Gastroesophageal sphincter (tissue), 4 donors: ENCODE measurements at places on chromosomes 5 and 9. TPM values are rescaled to one million over a fixed set of nuclear protein-coding genes. Genes with fewer than 3 reads are reported as not detected.

Gene PCDHA9
- total RNA-seq, result 0.23 TPM

GRCh38 chr5:157167214-157167621 lies 1.2 kb upstream of the GARIN3 start:
- H3K27me3 ChIP-seq, result peaks cover 12% of the 10 kb centered on the region
- no peak overlapping the region for H3K4me3 ChIP-seq
- no peak overlapping the region for H3K27ac ChIP-seq
- H3K4me1 ChIP-seq, result no peaks in the 10 kb centered on the region
- no peak for ATAC-seq
- no peaks in the 10 kb centered on the region for H3K36me3 ChIP-seq

GRCh38 chr5:142769251-142769792 lies 855 bp upstream of the ARHGAP26 start:
- H3K27me3 ChIP-seq, result no peaks in the 10 kb centered on the region
- no peak for ATAC-seq
- H3K4me1 ChIP-seq, result no peaks in the 10 kb centered on the region
- H3K36me3 ChIP-seq, result no peaks in the 10 kb centered on the region

DNA sequence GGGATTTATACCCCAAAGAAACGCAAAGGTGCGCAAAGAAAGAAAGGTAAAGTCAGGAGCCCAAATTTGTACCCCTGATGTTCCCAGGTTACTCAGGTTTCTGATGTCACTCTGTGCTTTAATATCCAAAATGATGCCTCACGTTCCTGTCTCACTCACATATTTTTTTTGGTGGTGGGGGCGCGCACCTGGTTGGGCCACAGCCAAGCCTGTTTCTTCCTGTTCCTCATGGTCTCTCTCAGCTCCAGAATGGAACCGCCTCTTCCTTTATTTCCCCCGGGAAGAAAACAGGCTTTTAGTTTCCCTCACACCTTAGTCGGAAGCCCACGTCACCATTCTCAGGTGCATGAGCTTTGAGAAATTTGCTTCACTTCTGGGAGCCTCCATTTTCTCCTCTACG lies 118.3 kb upstream of the BOD1 start:
- H3K27me3 ChIP-seq, result peaks cover 13% of the 10 kb centered on the region
- no peak for ATAC-seq
- H3K36me3 ChIP-seq, result no peaks in the 10 kb centered on the region
- no peak overlapping the region for H3K27ac ChIP-seq
- no peak overlapping the region for H3K4me3 ChIP-seq

DNA sequence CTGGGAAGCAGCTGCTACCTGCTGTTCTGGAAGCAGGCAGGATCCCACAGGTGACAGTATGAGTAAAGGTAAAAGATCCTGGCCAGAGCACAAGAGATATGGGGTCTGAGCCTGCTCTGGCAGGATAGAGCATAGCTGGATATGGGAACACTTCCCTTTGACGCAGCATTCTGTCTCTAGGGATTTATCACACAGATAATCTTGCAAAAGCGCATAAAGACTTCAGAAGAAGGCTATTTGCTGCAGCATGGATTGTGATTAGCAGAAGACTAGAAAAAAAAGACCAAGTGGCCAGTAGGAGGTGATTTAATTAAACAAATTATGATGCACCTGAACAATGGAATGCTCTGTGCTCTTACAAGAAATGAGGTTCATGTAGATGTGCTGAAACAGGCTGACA lies 52.4 kb upstream of the PWWP2A start:
- H3K36me3 ChIP-seq, result no peaks in the 10 kb centered on the region
- no peaks in the 10 kb centered on the region for H3K27me3 ChIP-seq
- H3K4me1 ChIP-seq, result peaks cover 28% of the 10 kb centered on the region
- no peak overlapping the region for H3K4me3 ChIP-seq

DNA sequence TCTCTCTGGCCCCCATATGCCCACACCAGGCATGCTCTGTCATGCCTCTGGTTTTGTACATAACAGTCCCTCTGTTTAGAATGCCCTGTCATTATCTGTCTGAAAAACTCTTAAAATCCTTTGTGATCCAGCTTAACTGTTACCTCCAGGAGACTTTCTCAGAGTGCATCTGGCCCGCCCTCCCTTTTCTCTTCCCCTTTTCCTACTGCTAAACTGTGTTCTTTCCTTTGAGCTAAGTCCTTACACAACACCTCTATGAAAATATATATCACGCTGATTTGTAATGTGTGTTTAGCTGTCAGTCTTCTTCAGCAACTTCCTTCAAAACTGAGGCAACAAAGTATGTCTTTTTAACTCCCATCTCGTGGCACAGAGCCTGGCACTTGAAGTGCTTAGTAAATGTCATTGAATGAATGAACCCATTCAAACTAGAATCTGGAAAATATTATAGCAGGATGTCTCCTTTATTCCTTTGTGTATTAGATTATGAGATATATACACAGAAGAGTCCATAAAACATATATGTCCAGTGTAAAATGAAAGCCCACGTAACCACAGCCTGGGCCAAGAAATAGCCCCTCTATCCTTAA lies 166.2 kb upstream of the KLF9 start:
- H3K27me3 ChIP-seq, result no peaks in the 10 kb centered on the region
- no peaks in the 10 kb centered on the region for H3K36me3 ChIP-seq
- no peak overlapping the region for H3K4me3 ChIP-seq
